ENCODE measurements at places on chromosomes 1 and 21.

DNA sequence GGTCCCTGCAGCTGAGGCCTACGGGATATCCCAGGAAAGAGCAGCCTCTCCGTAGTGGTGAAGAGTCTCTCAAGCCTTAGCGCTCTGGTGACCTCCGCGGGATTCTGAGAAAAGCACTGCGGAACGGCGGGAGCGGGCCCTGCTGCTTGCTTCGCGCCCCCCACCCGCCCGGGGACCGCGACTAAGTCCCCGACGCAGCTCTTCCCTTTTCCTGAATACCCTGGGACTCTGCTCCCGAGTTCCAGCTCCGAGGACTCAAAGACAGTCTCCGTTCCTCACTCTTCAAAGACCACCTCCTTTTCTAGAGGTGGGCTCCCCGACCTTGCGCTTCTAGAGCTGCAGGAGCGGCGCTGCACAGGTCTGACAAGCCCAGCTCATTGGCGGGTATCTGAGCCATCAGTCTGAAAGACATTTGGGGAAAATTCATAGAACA, 3.6 kb upstream of the PRRX1 start:
- no peak for DNase-seq

DNA sequence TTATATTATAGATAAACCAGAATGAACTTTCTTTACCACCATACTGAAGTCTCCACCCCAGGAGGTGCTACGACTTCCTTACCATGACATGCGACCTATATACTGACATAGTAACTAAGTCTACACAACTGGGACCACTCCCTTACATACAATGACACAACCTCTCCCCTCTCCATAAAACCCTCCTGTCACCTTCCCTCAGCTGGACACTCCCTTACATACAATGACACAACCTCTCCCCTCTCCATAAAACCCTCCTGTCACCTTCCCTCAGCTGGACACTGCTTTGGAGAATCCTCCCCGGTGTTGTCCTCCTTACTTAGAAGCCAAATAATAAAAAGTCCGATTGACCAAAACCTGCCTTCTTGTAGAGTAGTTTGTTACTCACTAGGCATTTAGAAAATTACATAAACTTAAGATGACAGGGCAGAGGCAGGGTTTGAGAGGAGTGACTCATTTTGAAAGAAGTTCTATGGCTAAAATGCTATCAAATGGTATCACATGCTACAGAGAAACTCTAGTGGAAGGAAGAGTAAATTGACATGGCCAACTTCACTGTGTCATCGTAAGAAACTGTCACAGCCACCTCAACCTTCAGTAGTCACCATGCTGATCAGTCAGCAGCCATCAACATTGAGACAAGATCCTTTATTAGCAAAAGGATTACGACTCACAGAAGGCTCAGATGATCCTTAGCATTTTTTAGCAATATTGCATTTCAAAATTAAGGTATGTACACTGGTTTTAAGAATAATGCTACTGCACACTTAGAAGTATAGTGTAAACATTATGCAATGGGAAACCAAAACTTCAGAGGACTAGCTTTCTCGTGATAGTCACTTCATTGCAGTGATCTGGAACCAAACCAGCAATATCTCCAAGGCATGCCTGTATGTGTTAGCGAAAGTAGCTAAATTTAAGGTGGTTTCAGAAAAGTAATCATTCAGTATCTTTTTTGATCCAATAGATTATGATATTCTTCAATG, 56.4 kb downstream of the AHCTF1 start:
- peak; percentile 39 for DNase-seq

DNA sequence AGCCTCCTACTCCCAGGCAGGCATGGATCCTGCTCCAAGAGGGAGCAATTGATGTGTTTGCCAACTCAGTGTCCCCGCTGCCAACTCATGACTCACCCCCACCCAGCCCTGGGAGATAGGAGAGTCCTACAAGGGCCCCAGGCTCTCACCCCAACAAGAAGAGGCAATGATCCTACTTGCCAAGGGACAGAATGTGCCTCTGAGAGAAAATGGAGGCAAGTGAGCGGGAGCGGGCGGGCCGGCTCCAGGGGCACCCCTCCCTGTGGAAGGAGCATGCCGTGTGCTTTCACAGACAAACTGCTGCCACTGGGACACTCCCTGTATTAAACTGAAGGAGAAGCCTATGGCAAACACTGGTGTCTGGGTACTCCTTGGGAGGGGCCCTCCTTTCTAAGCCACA, 16.7 kb downstream of the PKP1 start:
- DNase-seq = no peak

GRCh38 chr1:55724551-55725325, 509.6 kb upstream of the USP24 start:
- peak; percentile 71 for DNase-seq

DNA sequence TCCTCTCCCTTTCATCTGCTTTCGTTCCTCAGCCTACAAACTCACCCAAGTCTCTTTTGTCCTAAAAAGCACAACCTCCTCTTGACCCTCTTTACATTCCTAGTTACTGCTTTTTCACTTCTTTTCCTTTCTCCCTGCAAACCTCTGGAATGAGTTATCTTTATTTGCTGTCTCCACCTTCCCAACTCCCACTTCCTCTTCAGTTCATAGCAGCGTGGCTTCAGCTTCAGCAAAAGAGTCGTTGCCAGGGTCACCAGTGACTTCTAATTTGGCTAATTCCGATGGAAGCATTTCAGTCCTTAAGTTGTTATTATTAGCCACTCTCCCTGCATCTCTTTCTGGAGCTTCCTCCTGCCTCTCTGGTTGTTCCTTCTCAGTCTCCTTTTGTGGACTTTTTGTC, 6.2 kb upstream of the TMEM54 start:
- DNase-seq = no peak

DNA sequence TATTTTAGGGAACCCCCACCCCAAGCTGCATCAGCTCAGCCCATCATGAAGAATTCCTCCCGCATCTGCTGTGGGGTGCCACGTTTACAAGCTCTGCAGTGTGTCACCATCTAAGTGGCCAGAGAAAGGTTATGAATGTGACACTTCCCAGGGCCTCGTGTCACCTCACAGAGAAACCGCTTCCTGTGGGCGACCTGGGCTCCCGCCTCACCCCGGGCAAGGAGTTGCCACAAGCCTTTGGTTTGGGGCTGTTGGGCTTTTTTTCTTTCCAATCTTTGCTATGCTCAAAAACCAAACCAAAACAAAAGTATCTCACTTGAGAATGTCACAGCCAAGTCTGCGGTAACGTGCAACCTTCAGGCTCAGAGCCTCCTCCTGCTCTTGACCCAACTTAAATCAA, 82.1 kb upstream of the ARHGEF16 start:
- DNase-seq = no peak

DNA sequence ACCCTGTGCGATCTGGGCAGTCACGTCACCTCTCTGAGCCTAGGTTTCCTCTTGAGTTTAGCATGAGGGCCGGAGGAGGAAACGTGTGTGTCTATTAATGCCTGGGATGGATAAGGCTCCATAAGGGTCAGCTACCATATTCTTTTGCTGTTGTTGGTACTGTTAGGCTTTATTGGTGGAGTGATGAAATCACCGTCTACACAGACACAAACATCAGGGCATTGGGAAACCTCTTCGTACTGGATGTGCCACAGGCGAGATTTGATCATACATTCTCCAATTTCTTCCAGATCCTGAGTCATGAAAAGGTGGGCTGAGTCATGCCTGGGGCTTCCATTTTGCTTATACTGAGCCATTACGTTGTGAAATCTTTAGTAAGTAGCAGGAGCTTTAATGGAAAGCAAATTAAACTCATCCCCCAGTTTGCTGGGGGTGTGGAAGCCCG, 24.9 kb upstream of the GRHL3 start:
- peak; percentile 72 for DNase-seq

GRCh38 chr1:173253046-173253445, 45.9 kb upstream of the TNFSF4 start:
- DNase-seq = no peak

DNA sequence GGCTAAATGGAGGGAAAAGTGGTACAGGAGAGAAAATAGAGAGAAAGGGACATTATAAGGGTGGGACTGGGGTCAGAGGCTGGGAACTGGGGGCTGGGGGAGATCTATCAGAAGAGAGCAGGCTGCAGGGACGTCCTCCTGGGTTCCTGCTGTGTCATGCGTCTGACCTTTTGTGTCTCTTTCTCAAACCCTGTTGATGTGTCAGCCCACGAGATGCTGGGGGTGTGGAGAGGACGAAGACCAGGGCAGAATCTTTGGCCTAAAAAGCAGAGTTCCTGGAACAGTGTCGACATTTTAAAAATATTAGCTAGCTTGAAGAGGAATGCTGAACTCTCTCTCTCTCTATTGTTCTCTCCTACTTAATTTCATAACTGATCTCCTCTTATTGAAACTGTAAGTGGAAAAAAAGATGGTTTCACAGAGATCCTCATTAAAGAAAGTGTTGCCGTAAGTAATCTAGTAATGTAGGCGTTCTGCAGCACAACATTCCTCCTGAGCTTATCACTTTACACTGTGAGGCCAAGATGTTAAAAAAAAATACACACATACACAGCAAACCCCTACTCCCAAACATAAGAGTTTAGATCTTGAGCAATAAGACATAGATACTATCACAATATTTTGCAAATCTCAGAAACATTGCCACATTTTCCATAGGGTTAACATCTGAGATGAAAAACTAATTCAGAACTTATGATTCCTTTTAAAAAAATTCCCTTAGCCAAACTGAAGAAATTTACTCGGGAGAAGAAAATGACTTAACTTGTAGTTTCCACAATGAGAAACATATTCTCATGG, 52.6 kb downstream of the RUNX1 start:
- no peak for DNase-seq

- DNase-seq = no peak
Measured at GRCh38 chr1:247857985-247858619, 1.1 kb downstream of the TRIM58 start.

- DNase-seq = no peak
Measured at GRCh38 chr1:234295626-234296025, 77.6 kb upstream of the COA6 start.

DNA sequence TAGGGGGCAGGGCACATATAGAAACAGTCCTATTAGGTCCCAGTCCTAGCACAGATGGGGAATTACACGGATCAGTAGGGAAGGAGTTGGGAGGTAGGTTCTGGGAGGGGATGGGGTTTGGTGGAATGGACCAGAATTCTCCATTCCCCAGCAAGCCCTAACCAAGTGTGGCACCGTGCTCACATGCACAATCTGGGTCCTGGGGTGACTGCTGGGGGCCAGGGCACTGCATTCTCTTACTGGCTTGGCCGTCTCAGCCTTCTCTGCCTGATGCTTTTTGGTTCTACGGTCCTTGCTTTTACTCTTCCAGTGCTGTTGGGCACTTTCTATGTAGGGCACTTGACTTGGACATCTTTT, 53.9 kb downstream of the NENF start:
- no peak for DNase-seq

GRCh38 chr1:38451541-38451993, 405.0 kb upstream of the POU3F1 start:
- DNase-seq = no peak

DNA sequence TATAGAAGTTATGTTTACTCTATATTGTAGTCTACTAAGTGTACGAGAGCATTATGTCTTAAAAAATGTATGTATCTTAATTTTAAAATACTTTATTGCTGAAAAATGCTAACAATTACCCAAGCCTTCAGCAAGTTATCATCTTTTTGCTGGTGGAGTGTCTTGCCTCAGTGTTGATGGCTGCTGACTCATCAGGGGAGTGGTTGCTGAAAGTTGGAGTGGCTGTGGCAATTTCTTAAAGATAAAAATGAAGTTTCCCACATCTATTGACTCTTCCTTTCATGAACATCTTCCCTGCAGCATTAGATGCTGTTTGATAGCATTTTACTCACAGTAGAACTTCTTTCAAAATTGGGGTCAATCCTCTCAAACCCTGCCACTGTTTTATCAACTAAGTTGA, 95.8 kb downstream of the CDC7 start:
- no peak for DNase-seq

DNA sequence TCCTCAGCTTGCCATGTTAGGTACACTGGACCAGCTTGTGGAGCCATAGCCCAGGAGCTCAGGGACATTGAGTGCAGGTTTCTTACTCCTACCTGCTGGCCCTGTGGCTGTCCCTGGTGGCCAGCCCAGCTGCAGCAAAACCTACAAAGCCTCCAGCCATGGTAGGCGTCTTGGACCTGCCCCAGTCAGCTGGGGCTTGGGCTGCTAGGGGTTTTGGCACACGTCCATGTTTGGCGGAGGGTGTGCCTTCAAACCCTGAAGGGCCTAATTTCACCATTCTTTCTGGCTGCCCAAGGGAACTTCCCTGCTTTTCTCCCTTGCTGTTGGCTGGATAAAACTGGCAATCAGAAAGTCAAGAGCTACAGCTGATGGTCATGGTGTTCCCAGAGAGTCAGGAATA, 25.4 kb downstream of the HMGCS2 start:
- DNase-seq = no peak

GRCh38 chr1:45079533-45079932, 67.5 kb downstream of the UROD start:
- DNase-seq = no peak

GRCh38 chr1:175499595-175500382, 243.6 kb downstream of the TNR start:
- DNase-seq = no peak

DNA sequence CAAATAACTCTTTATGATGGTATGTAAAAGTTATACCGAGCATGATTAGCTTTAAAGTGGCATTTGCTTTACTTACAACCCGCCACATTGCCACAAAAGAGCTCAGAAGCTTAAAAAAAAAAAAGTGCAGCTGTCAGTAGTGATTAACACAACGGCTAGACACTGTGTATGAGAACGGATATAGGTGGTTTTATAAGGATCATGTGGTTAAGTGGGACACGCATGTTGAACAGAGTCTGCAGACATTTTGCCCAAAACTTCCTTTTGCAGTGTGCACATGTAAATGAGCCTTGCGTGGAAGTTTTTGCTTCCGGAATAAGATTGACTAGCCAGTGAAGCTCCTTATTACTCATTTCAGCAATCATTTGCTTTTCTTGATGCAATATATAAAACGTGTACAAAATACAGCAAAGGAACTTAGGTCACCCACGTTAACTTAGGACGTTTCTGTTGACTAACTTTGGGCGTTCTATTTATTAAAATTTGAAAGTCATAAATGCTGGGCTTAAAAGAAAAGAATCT, 58.7 kb upstream of the RGS1 start:
- peak; percentile 44 for DNase-seq

GRCh38 chr1:151710187-151710840, 6.3 kb downstream of the CELF3 start:
- no peak for DNase-seq

DNA sequence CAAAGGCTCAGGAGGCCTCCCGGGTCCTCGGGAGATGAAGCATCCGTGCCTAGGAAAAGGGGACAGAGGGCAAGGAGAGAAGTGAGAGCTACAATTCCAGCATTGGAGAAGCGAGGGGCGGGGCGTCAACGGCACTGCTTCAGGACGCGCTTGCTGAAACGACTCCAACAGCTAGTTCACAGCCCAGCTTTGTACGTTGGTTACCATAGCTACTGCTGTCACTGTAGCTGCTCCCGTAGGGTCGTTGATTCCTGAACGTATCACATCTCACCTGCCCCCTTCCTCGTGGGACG, 63.1 kb downstream of the TOR1AIP2 start:
- DNase-seq = no peak

GRCh38 chr1:205353612-205354011, 3.1 kb downstream of the KLHDC8A start:
- no peak for DNase-seq

GRCh38 chr1:1141244-1141910, 25.5 kb upstream of the C1orf159 start:
- DNase-seq = no peak

Measured in amniotic stem cell (primary cell).